ENCODE measurements at places on chromosomes 1 and 21.
A peak's percentile ranks its signal among the peaks of the same experiment; 100 is the strongest.

- peak; percentile 55 for DNase-seq
Observed at GRCh38 chr1:49016030-49016977, 239.6 kb upstream of the BEND5 start.

GRCh38 chr1:111882986-111883560 is 106.4 kb downstream of the KCND3 start:
- DNase-seq: no peak

DNA sequence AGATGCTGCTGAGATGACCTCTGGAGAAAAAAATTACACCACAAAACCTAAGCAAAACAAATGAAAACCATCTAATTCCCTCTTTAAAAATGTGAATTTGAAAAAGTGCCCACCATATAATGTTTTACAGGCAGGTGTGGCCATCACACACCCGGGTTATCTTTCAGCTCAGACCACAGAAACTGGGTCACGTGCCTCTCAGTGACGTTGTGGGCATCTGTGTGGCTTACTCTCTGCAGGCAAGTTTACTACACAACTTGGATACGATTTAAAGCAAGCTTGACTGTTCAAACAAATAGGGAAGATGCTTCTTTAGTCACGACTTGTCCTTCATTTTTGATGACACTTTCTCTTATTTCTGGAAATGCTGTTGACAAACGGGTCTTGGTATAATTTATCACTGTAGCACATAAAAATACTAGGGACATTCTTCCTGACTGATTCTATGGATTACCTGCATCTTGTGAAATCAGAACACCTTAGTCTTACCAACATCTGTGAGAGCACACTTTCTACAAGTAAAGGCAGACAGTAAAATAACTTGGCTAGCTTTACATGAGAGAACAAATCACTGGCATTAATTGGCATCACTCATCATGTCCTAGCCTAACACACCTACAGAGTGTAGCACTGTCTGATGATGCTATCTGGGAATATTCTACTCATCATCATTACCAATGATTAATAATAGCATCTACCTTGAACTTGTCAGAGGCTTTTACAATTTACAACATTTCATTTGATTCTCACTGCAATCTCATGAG is 89.3 kb upstream of the EDEM3 start:
- DNase-seq: no peak

DNA sequence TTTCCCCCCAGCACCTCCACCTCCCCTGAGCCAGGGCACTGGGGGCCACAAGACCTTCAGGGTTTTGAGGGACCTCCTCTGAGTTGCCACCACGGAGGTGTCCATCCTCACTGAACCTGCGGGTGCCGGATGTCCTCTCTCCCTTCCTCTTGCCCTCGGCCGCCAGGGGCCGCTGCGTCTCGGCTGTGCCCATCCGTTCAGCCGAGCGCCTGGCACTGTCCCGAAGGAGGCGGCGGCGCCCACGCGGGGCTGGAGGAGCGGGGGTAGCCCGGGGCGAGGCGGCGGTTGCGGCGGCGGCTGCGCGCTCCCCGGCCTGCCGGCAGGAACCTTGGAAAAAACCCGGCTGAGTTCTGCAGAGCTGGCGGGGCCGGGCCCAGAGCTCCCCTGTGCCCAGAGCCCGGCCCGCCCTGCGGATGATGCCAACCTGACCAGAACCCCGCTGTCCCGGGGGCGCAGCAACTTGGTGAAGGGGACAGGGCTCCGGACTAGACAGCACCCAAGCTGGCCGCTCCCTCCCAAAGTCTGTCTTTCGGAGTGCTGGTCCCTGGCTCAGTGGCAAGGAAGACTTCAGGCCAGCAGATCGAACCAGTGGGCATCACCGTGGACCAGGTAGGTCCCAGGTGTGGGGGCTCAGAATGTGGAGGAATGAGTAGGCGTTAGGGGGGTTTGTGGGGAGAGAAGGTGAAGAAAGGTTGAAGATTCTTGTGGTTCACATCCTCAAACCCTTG is 3.7 kb upstream of the PPM1J start:
- DNase-seq: peak; percentile 56

DNA sequence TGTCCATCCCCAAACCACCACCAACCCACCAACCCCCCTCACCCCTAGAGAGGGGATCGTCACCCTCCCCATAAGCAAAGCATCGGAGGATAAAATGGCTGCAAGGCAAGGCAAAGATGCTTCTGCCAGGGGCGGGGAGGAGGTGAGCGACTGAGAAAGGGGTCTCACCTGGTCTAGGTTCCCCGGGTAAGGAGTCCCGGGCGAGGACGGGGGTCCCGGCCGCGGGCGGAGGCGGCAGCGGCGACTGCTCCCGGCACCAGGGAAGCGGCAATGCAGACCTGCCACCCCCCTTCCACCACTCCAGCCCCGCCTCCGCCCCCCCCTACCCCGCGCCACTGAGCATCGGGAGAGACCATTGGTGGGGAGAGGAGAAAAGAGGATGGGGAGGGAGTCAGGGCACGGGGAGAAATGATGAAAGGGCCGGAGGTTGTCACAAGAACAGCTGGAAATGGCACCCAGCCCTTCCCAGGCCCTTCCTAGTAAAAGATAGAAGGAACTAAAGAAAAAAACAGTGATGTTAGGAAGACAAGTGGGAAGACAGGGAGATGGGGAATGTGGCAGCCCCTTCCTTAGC is at the start of gene SV2A:
Gene SV2A, minus strand, starts transcription at position 274 of the 574 bp plus-strand sequence. CDS start 4,004 bp downstream, outside the sequence.
- DNase-seq: peak; percentile 76

GRCh38 chr21:45408801-45409261 is 3.9 kb downstream of the COL18A1 start:
- DNase-seq: no peak

GRCh38 chr1:113129529-113130185 is 56.7 kb downstream of the LRIG2 start:
- DNase-seq: peak; percentile 16

GRCh38 chr1:167455786-167456446 is 62.4 kb downstream of the CD247 start:
- peak; percentile 3 for DNase-seq

- no peak for DNase-seq
Observed at GRCh38 chr1:10104834-10105233, 72.1 kb downstream of the UBE4B start.

- DNase-seq: no peak
Observed at GRCh38 chr21:31042080-31042464, 3.8 kb upstream of the KRTAP19-8 start.

- DNase-seq: no peak
Observed at GRCh38 chr1:245717611-245718010, 562.8 kb downstream of the KIF26B start.

GRCh38 chr1:218249338-218250140 is 35.6 kb upstream of the RRP15 start:
- no peak for DNase-seq

DNA sequence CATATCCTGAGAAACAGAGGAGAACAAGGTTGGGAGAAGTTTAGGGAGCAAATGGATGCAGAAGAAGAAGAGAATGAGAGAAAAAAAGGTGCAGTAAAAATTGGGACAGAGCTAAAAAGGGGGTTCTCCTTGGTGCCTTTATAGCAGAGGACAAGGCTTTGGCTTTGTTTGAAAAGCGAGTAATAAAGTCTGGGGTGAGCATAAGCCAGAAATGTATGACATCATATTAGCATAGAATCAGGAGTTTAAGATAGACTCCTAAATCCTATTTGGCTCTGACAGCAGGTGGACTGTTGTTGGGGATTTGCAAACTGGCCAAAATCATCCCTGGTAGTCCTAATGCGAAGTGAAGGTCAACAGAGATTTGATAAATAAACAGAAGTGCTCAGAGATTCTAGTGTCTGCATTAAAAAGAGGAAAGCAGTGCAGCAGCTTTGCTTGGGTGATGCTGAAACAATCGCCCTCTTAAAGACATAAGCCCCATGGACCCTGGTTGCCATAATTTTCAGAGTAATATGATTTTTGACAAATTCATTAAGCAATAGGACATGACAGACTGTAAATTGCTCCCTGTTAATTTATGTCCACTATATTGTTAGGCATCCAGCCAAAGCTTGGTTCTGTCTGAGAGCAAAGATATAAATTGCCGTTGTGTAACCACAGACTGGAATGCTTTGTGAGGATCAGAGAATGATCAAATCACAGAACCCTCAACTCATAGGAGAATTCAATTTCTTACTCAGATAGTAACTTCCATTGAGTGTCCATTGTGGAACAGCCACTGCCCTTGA is 385.0 kb upstream of the NFIA start:
- DNase-seq: peak; percentile 42

DNA sequence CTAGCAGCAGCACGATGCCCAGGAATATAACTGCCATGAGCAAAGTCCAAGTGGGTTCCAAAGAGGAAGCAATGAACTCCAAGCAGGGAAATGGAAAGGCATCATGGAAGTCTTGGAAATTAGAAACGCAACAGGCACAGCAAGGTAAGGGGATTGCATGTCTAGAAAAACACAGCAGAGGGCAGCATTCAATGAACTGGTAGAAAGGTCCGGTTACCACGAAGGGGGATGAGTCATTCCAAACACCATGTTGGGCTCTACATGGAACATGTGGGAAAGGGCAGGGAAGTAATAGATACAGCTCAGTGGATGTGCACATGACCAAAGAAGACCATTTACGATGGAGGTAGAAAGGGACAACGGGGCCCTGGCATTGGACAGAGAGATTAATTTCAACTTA is 36.4 kb downstream of the RXRG start:
- DNase-seq: peak; percentile 21

DNA sequence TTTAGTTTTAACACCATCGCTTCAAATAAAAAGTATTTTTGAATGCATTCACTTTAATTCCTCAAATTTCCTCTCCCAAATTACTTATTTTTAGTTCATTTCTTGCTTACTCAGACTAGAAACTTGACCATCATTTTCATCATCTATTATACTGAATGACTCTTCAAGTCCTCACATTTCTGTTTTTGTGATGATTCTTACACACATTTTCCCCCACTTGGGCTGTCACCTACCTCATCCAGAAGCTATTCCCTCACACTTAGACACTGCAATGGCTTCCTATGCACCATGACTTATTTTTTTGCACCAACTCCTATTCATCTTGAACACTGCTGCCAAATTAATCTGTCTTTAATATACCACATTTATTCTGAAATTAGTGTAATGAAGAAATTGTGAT is 239.6 kb upstream of the DUSP10 start:
- DNase-seq: peak; percentile 40

DNA sequence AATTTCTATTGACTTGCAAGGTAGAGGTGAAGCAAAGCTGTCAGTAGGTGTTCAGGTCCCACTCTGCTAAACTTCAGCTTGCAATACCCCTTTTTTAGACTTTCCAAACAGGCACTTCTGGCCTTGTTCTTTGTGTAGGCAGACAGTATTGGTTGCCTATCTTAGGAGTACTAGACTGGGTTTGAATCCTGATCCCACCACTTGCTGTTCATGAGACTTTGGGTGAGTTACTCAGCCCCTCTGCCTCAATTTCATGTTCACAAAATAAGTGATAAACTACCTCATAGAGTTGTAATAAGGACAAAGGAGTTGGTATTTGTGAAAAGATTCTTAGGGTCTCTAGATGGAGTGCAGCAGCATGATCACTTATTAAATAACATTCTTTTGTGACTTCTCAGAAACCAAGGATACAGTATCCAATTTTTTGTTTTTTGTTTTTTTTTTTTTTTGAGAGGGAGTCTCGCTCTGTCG is 5.2 kb downstream of the RCC1 start:
- peak; percentile 53 for DNase-seq

DNA sequence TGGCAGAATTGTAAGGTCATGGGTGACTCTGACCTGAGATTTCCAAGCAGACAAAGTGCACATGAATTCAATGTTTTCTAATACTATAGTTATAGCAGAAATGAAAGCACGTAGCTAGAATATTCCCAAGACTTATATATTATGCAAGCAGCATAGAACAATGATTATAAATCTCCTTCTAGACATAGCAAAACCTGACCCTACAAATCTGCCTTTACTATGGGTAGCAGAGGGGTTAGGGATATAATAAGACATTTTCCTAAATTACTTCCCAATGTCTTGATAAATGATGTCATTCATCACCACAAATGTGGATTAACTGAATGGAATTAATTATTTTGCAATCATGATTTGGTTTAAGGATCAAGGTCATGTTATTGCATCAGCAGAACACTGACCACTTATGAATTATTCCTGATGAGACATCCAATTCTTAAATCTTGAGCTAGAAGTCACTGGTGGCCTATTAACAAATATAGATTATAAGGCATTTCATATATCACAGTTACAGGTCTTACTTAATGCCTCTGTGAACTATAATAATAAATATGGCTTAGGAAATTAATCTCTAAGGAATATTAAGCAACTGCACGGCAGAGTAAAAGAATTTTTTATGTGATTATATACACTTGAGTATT is 776.6 kb downstream of the AMY1C start:
- DNase-seq: no peak

GRCh38 chr1:82880506-82880905 is 1079.8 kb downstream of the ADGRL2 start:
- no peak for DNase-seq

DNA sequence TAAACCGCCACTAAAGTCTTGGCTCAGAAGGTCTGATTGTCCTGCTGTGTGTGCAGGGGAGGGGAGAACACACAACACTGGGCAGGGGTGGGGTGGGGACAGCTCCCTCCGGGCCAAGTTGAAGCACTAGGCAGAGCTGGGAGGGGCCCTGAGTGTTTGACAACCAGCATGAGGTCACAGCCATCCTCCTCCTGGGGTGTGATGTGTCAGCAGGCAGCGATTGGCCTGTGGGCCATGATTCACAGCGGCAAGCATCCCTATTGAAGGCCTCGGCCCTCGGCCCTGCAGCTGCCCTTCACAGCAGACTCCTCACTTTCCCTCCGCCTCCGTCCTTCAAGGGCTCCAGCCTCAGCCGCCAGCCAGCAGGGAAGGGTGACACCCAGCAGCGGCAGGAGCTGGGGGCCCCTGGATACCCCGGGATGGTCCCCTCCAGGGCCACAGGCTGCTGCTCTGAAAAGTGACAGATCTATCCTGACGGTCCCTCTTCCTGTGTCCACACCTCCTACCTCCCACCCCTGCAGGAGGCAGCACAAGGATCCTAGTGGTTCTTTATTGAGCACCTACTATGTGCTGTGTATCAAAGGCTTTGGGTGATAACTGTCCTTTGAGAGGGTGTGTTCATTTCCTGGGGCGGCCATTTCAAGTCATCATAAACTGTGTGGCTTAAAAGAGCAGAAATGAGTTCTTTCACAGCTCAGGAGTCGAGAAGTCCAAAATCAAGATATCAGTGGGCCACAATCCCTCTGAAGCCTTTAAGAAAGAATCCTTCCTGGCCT is 66.0 kb upstream of the SLC25A33 start:
- peak; percentile 88 for DNase-seq

GRCh38 chr21:45410151-45410864 is 5.3 kb downstream of the COL18A1 start:
- no peak for DNase-seq

- no peak for DNase-seq
Observed at GRCh38 chr1:184186167-184186566, 134.6 kb downstream of the TSEN15 start.
